Esophagus mucosa (tissue), 1 donor: ENCODE measurements at places on chromosomes 6 and 20.

- no peak for ATAC-seq
Measured at GRCh38 chr6:74946961-74947360, 258.9 kb downstream of the COL12A1 start.

GRCh38 chr6:13554929-13555333 lies 19.5 kb upstream of the SIRT5 start:
- peak; percentile 61 for ATAC-seq

DNA sequence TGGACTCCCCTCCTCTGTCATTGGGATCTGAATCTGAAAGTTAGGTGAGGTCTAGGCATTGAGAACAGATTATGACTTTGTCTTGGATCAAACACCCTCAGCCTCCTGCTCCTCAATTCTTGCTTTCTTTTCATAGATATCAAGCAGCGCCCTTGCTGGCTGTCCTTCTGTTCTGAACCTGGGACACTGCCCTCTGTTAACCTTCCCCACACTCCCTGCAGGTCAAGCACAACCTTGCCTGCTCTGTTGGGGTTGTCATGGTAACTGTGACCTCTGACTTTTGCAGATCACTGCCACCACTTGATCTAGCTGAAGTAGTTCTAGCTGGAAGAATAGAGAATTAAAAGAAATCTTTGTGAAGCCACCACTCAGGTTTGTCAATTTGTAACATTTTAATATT lies 16.4 kb upstream of the MICA start:
- no peak for ATAC-seq

DNA sequence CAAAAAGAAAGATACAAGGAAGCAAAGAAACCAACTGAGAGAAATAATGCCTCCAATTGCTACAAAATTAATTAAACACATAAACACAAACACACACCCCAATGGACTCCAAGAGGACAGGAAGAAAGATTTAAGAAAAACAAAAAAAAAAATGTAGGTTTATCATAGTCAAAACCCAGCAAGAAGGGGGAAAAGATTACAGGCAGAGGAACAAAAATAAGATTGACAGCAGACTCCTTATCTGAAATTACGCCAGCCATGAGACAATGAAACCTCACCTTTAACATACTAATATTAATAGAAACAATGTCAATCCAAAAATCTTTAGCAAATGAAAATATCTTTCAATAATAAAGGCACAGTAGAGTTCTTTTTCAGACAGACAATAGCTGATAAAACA lies 155.8 kb downstream of the RNGTT start:
- no peak for ATAC-seq

GRCh38 chr20:57809661-57810172 lies 99.9 kb upstream of the PMEPA1 start:
- no peak for ATAC-seq

- ATAC-seq = no peak
Measured at GRCh38 chr6:64685401-64685800, 1021.6 kb downstream of the EYS start.

GRCh38 chr6:105400501-105400900 lies 2.4 kb downstream of the PREP start:
- no peak for ATAC-seq

DNA sequence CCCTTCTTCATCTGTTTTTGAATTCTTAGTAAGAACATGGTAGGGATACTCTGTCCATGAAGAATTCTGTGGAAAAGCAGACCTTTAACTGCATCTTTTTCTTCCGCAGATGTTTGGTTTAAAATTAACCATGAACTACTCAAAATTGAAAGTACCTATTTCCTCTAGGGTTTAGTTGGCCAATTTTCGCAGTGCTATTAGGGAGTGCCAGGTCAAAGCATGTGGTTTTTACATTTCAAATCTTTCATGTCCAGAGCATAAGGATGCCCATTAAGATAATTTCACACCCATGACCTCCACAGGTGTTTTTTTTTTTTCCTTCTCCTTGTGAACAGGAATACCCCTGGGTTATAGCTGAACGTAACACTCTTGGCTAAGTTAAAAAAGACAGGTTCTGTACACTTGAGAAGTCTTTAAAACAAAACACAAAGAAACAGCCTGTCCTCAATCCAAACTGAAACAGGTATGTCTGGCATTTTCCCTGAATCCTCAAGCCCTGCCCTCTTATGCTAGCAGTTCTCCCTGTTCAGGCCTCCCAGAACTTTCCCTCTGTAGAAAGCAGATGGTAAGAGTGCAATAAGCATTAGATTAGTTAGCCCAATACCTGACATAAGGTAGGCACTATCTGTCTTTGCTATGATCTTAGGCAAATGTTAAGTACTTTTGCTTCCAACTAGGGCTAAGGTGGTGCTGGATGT lies 67.1 kb downstream of the ELOVL5 start:
- ATAC-seq = no peak

DNA sequence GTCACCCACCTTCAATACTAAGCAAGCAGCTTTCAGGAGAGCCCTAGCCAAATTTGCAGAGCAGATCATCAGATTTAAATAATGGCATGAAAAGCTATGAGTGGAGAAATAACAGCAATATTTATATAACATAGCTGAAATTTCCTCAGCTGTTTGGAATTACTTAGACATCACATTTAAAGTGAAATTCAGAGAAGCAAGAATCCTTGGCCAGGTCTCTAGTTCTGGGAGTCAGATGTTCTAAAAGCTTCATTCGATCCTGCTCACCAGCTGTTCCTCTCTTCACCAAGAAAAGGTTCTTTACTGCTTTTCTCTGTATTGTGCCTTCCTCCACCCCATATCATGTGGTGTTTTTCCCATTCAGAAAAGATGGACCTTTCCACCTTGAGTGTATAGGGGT lies 152.3 kb upstream of the JAG1 start:
- ATAC-seq = no peak

- peak; percentile 36 for ATAC-seq
Measured at GRCh38 chr6:2853769-2854395, 12.2 kb upstream of the SERPINB1 start.

- no peak for ATAC-seq
Measured at GRCh38 chr6:11683871-11684270, 94.7 kb downstream of the ADTRP start.

DNA sequence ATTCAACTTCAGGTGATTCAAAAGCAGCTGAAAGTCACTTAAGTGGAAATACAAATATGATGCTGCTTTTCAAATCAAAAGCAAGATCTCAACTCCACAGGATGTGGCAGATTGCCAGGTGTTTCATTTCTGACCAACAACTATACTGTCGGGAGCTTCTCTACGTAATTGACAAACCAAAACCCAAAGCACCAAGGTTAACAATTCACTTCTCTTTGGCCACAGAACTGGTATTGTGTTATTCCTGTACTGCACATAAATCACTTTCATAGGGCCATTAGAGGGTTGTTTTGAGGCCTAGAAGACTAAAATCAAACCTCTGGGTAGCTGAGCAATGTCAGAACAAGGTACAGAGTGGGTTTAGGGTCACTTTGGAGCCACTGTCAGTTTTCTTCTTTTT lies 169.7 kb downstream of the HAO1 start:
- no peak for ATAC-seq

DNA sequence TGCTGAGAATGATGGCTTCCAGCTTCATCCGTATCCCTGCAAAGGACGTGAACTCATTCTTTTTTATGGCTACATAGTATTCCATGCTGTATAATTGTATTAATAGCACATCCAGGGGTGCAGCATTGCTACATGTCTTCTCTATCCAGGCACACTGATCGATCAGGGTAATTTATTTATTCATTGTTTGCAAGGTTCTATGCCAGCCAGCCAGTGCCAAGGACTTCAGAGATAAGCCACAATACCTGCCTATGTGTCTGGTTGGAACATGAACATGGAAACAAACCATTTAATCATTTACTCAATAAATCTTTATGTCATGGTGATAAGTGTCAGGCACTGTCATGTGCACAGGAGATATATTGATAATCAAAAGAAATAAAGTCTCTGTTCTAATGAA lies 5.8 kb upstream of the OR2B3 start:
- ATAC-seq = no peak

GRCh38 chr20:45629496-45630100 lies at the start of gene WFDC10A:
WFDC10A (plus strand) TSS chr20:45629739; CDS start chr20:45629814, 75 bp downstream.
- peak; percentile 81 for ATAC-seq

DNA sequence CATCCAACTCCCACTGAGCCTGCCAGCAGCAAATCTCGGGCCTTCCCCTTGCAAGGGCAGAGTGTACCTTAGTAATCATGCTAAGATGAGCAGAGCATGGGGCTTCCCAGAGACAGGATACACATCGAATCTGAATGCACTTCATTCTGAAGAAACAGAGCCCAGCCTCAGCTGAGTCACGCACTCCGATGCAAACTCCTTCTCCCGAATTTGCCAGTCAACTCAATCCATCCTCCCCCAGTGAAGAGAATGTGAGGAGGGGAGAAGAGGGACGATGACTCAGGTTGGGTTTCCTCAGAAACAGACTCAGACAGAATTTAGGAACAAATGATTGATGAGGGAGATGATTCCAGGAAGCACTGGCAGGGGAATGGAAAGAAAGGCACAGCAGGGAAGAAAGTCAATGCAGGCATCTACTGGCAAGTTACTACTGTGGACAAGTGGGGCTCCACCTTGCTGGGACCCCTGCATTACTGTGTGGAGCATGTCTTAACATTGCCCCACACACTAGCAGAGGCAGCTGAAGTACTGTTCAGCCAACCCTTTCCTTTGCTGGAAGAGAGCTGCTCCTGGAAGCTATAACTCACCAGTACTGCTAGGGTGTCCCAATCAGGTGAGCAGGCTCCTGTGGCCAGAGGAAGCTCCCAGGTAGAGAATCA lies 251.6 kb downstream of the ADGB start:
- ATAC-seq = no peak

- ATAC-seq = peak; percentile 29
Measured at GRCh38 chr20:54167909-54168872, 5.6 kb downstream of the CYP24A1 start.

DNA sequence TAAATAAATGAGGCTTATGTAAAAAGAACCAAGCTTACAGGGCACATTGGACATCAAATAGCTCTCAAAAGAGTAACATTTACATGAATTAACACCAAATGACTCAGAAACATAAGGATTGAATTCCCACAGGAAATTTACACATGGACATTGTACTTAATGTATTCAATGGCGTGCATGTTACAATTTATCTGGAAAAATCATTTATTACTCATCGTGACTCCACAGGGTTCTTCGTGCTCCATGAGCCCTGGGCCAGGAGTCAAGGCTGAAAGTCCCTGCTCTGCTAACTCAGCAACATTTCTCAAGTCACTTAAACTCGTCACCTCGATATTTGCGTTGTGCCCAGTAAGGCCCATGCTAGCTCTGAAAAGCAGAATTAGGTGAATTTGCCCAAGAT lies 158.5 kb downstream of the PHACTR1 start:
- ATAC-seq = no peak

DNA sequence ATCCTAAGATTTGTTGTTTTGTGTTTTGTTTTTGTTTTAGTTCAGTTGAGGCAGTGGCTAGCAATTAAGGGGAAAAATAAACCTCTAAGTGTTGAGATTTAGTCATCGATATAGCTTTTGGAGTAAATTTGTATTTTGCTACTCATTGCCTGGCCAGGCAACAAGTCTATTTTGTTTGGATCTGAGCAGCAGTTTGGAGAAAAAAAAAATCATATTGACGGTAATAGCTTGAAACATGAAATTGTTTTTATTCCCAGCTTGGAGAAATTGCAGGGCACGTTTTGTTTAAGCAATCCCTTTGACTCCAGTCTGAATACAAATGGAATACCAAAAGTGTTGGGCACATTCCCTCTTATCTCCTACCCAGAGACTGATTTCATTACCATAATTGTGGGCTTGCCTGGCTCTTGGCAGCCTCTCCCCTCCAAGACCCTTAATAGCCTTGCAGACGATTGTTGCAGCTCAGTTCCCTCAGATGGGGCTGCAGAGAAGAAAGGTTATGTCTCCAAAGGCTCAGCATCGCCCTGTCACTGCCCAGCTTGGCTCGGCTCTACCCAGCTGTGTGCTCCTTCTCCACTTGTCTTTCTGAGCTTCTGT lies 56.0 kb downstream of the ISM1 start:
- ATAC-seq = no peak

- no peak for ATAC-seq
Measured at GRCh38 chr20:39596554-39596953, 634.4 kb downstream of the DHX35 start.

GRCh38 chr6:165616116-165616515 lies 46.9 kb downstream of the PDE10A start:
- ATAC-seq = no peak

DNA sequence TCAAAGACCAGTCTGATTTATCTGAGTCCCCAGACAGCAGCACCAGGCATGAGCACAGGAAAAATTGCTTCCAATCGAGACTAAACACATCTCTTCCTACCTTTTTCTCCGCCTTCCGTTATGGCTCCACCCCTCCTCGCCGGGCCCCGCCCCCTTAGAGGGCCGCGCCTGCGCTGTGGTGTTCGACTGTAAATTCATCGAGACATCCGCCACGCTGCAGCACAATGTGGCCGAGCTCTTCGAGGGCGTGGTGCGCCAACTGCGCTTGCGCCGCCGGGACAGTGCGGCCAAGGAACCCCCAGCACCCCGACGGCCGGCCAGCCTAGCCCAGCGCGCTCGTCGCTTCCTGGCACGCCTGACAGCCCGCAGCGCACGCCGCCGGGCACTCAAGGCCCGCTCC lies 8.9 kb downstream of the REM1 start:
- peak; percentile 23 for ATAC-seq

GRCh38 chr6:38162493-38163185 lies 343.1 kb downstream of the ZFAND3 start:
- ATAC-seq = no peak

GRCh38 chr6:168166627-168167026 lies 87.6 kb upstream of the FRMD1 start:
- no peak for ATAC-seq

DNA sequence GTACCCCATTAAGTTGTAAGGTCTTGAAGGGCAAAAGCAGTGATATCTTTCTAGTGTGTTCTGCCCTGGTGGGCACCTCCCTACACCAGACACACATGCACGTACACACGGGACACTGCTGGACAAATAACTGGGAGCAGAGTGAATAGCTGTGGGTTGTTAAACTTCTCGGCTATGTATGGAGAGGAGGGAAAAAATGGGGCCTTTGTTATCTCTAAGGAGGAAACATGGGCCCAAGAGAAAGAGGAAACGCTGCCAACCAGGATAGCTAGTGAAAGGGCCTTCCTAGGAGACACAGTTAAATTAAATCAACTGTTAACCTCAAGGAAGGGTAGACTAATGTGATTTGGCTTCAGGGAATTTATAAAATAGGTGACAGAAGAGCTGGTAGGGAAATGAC lies 169.7 kb downstream of the MYLK4 start:
- no peak for ATAC-seq

DNA sequence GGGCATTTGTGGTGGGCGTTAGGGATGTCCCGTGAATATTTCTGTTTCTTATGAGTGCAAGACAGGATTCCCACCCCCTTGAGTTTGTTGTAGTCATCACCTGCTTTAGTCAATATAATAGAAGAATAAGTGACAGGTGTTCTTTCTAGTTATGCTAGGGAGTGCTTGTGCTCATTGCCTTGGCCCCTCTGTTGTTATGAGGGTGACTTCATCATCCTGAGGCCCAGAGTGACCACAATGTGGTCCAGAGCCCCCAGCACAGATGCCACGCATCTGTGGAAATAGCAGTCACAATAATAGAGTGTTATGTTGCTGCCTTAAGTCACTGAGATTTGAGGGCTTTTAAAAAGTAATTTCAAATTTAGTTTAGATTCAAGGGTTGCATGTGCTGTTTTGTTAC lies 42.4 kb downstream of the GGTLC1 start:
- no peak for ATAC-seq
